ENCODE measurements at places on chromosomes 11 and 22. TPM values are rescaled to one million over a fixed set of nuclear protein-coding genes. Genes with fewer than 3 reads are reported as not detected.

- H3K36me3 ChIP-seq: no peaks in the 10 kb centered on the region
- no peak overlapping the region for H3K4me3 ChIP-seq
- H3K27ac ChIP-seq: no peak overlapping the region
- H3K4me1 ChIP-seq: no peaks in the 10 kb centered on the region
- no peak for DNase-seq
Observed at GRCh38 chr11:133573081-133573480, 40.8 kb upstream of the OPCML start.

DNA sequence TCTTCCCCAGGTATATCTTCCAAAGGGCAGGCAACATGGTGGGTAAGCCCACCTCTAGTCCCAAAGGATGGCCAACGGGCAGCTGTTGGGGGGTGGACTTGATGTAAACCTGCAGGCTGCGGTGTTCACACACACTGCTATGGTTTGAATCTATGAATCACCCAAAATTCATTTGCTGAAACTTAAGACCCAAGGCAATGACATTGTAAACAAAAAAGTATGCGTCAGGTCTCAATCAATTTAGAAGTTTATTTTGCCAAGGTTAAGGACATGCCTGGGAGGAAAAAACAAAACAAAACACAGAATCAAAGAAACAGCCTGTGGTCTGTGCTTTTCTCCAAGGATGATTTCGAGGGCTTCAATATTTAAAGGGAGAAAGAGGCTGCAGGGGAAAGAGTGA, 18.3 kb downstream of the RCN1 start:
- H3K4me1 ChIP-seq: no peaks in the 10 kb centered on the region
- H3K27me3 ChIP-seq: no peaks in the 10 kb centered on the region
- no peaks in the 10 kb centered on the region for H3K36me3 ChIP-seq
- no peak overlapping the region for H3K4me3 ChIP-seq
- no peak for DNase-seq

DNA sequence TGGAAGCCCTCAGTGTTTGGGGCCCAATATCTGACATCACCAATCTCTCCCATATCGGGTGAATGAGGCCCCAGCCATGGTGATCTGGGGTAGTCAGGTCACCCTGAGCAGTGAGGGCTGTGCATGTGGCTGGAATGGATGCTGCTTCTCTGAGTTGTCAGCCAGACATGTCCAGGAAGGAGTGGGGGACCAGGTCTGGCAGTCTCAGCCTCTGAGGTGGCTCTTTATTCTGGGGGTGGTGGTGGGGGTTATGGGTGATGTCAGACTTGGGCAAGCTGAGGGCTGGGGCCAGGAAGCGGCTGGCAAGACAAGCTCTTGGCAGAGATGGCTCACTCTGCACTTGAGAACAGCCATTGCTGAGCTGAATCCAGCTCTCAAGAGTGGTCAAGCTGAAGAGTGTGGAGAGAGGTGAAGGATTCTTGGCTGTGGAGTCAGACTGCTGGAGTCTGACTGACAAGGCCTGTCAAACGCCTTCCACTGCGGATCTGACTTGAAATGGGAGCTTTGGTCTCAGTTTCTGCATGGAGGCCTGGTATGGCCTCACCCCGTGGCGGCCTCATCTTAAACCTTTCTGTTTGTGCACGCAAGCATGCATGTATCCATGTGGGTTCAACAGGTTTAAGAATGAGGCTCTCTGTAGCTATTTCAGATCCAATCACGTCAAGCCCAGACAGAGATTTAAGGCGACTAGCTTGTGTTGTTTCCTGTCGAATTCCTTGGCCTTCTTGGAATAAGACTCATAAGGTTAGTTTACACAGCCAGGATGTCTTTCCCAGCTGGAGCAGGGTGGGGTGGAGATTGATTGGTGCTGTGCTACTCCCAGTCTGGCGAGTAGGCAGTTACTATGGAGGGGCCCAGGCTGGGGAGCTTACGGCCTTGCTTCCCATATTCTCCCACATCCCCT, 83.9 kb upstream of the TIMP3 start:
- peaks cover 4% of the 10 kb centered on the region for H3K4me1 ChIP-seq
- no peaks in the 10 kb centered on the region for H3K27me3 ChIP-seq
- H3K4me3 ChIP-seq: no peak overlapping the region
- H3K27ac ChIP-seq: no peak overlapping the region

DNA sequence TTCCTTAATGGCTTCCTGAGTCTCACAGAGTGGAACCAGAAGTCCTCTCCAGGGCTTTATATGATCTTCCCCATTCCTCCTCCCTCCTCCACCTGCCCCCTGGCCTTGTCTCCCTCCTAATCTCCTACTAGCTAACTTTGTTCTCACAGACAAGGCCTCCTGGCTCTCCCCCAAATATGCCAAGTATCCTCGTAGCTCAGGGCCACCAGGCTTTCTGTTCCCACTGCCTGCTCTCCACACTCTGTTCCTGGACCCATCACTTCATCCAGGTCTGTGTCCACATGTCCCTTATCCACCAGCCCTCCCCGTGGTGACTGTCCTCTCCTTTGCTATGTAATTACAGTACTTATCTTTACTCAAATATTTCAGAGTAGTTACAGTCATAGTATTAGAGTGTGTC, 23.2 kb upstream of the LMO1 start:
- DNase-seq: no peak
- no peaks in the 10 kb centered on the region for H3K27me3 ChIP-seq
- H3K4me3 ChIP-seq: no peak overlapping the region
- H3K4me1 ChIP-seq: no peaks in the 10 kb centered on the region

- H3K27me3 ChIP-seq: no peaks in the 10 kb centered on the region
- peaks cover 4% of the 10 kb centered on the region for H3K36me3 ChIP-seq
- H3K4me1 ChIP-seq: peaks cover 39% of the 10 kb centered on the region
- H3K27ac ChIP-seq: peak overlapping the region; percentile 63
- peak; percentile 3 for DNase-seq
Observed at GRCh38 chr11:67120881-67121710, 2.0 kb downstream of the KDM2A start.

- no peaks in the 10 kb centered on the region for H3K36me3 ChIP-seq
- H3K27me3 ChIP-seq: no peaks in the 10 kb centered on the region
- peaks cover 88% of the 10 kb centered on the region for H3K4me1 ChIP-seq
- peak overlapping the region; percentile 64 for H3K27ac ChIP-seq
- DNase-seq: peak; percentile 48
- H3K4me3 ChIP-seq: peak overlapping the region; percentile 23
Observed at GRCh38 chr22:42300259-42301076, 30.0 kb upstream of the TCF20 start.

- no peaks in the 10 kb centered on the region for H3K27me3 ChIP-seq
- no peaks in the 10 kb centered on the region for H3K36me3 ChIP-seq
- peak overlapping the region; percentile 97 for H3K27ac ChIP-seq
- peak overlapping the region; percentile 94 for H3K4me3 ChIP-seq
- DNase-seq: no peak
Observed at GRCh38 chr11:62544581-62545436, 1.8 kb downstream of the AHNAK start.

FAM111A gene
- 22.8 TPM for polyA plus RNA-seq

LGALS1 gene
- polyA plus RNA-seq: 315 TPM

TEX54 gene
- 1.3 TPM for polyA plus RNA-seq

CADM1 gene
- 2.8 TPM for polyA plus RNA-seq

ZNF202 gene
- polyA plus RNA-seq: 8.5 TPM

PDE2A gene
- polyA plus RNA-seq: 1.2 TPM

DNA sequence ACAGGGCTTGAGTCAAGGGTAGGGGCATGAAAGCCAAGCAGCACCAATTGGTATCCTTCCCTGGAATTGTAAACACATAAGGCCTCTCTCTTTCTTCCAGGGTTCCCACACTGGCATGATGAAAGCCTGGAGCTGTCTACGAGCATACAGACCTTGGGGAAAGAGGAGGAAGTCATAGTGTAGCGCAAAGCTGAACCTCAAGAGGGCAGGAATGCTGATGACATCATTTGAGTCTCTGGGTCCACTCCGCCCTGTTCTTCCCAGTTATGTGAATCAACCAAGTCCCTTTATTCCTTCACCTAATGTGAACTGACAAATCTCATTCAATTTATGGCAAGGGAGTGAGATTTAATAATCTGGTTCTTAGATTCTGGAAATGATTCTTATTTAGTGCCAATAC, 266.4 kb upstream of the NCAM1 start:
- no peaks in the 10 kb centered on the region for H3K36me3 ChIP-seq
- no peaks in the 10 kb centered on the region for H3K27me3 ChIP-seq
- H3K4me1 ChIP-seq: no peaks in the 10 kb centered on the region
- DNase-seq: no peak
- H3K27ac ChIP-seq: no peak overlapping the region

- no peaks in the 10 kb centered on the region for H3K36me3 ChIP-seq
- no peaks in the 10 kb centered on the region for H3K4me1 ChIP-seq
Observed at GRCh38 chr11:41879214-41879613, 419.8 kb upstream of the LRRC4C start.

- no peaks in the 10 kb centered on the region for H3K36me3 ChIP-seq
- H3K4me1 ChIP-seq: no peaks in the 10 kb centered on the region
- peak; percentile 49 for DNase-seq
- H3K4me3 ChIP-seq: no peak overlapping the region
- no peaks in the 10 kb centered on the region for H3K27me3 ChIP-seq
Observed at GRCh38 chr22:23984430-23984829, 4.5 kb downstream of the GSTT2 start.

- H3K27me3 ChIP-seq: no peaks in the 10 kb centered on the region
- H3K36me3 ChIP-seq: no peaks in the 10 kb centered on the region
- DNase-seq: no peak
Observed at GRCh38 chr11:35792846-35793192, 130.2 kb downstream of the TRIM44 start.

MYEOV gene
- polyA plus RNA-seq: not detected

DNA sequence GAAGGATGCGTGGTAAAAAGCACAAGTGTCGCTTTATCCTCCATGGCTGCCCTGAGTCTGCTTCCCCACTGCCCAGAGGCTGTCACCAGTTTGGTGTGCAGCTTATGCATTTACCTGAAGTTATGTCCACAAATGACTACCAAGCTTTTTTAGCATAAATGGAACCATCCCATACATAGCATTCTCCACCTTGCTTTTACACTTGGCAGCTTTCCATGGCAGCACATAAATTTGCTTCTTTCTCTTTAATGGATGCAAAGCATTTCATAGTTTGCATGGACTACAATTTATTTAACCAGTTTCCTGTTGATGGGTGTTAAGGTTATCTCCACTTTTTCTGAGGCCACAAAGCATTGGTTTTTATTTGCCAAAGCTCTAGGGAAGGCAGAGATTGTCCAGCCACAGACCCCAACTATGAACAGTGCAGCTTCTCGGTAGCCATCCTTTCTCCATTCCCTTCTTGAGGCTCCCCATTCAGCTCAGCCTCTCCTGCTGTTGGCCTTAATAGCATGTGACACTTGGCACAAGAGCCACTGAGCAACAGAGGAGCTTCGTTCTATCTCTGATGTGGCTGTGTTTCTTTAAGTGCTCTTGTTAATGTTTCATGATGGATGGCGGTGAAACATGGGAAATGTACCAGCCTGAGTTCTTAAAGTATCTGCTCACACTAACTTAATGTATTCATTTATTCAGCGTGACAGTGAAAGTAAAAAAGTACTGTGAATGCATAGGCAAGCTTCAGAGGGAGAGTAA, 59.8 kb upstream of the NAV2 start:
- no peak for DNase-seq
- no peak overlapping the region for H3K4me3 ChIP-seq
- H3K27me3 ChIP-seq: no peaks in the 10 kb centered on the region
- H3K4me1 ChIP-seq: no peaks in the 10 kb centered on the region
- no peak overlapping the region for H3K27ac ChIP-seq

GRCh38 chr11:127252321-127252720, 251.8 kb upstream of the KIRREL3 start:
- H3K4me1 ChIP-seq: no peaks in the 10 kb centered on the region
- DNase-seq: no peak

ZBTB16 gene
- polyA plus RNA-seq: 28.4 TPM

DNA sequence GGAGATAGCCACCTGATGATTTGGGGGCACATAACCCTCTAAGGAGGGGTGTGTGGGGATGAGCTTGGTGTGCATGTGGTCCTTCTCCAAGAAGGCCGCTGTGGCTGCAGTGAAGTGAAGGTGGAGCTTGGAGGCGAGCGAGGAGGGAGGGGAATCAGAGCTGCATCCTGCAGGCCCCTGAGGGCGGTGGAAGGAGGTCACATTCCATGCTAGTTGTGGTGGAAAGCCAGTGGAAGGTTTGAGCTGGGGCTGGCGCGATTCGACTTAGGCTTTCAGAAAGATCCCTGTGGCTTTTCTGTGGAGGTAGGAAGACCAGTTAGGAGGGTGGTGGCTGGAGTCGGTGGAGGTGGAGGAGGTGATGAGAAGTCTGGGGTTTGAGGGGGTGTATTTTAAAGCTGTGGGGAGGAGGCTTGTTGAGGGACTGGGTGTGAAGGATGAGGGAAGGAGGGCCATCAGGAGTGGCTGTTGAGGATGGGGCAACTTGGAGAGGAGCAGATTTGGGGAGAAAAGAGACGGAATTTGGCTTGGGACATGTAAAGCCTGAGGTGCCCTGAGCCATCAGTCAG, 62.0 kb downstream of the TBC1D22A start:
- H3K4me3 ChIP-seq: no peak overlapping the region
- H3K27ac ChIP-seq: no peak overlapping the region
- no peak for DNase-seq

- no peak for DNase-seq
- H3K4me3 ChIP-seq: no peak overlapping the region
- peak overlapping the region; percentile 3 for H3K27ac ChIP-seq
- H3K36me3 ChIP-seq: no peaks in the 10 kb centered on the region
- H3K27me3 ChIP-seq: no peaks in the 10 kb centered on the region
- peaks cover 35% of the 10 kb centered on the region for H3K4me1 ChIP-seq
Observed at GRCh38 chr11:73034777-73035176, 107.3 kb downstream of the FCHSD2 start.

DNA sequence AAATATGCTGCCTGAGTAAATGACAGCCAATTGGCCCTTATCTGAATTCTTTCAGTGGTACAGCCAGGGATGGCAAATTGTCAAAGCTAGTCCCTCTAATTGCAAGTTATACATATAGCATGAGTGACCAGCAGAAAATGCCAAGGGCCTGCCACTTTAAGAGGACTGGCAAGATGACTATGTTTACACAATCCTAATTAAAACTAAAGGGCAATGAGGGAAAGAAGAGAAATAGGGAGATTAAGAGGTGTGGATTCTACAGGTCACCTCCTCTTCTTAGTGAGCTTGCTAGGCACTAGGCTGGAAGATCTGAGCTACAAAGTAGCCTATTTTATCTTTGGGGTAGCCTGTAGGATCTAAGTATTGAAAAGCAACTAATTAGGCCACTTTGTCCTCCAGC, 13.5 kb downstream of the NUMA1 start:
- H3K36me3 ChIP-seq: no peaks in the 10 kb centered on the region
- H3K4me3 ChIP-seq: no peak overlapping the region
- no peak overlapping the region for H3K27ac ChIP-seq
- peaks cover 19% of the 10 kb centered on the region for H3K4me1 ChIP-seq

- no peak overlapping the region for H3K27ac ChIP-seq
- H3K4me3 ChIP-seq: no peak overlapping the region
- no peaks in the 10 kb centered on the region for H3K27me3 ChIP-seq
- no peaks in the 10 kb centered on the region for H3K4me1 ChIP-seq
- DNase-seq: no peak
Observed at GRCh38 chr22:35506259-35506570, 34.4 kb upstream of the RASD2 start.
